ENCODE measurements at places on chromosomes 1 and 21. TPM values are rescaled to one million over a fixed set of nuclear protein-coding genes. Genes with fewer than 3 reads are reported as not detected.
A peak's percentile ranks its signal among the peaks of the same experiment; 100 is the strongest.

- H3K36me3 ChIP-seq, result no peaks in the 10 kb centered on the region
- no peak for DNase-seq
- no peaks in the 10 kb centered on the region for H3K4me1 ChIP-seq
- H3K4me3 ChIP-seq, result no peak overlapping the region
- no peak overlapping the region for H3K27ac ChIP-seq
Observed at GRCh38 chr1:182087304-182087703, 25.8 kb upstream of the ZNF648 start.

DNA sequence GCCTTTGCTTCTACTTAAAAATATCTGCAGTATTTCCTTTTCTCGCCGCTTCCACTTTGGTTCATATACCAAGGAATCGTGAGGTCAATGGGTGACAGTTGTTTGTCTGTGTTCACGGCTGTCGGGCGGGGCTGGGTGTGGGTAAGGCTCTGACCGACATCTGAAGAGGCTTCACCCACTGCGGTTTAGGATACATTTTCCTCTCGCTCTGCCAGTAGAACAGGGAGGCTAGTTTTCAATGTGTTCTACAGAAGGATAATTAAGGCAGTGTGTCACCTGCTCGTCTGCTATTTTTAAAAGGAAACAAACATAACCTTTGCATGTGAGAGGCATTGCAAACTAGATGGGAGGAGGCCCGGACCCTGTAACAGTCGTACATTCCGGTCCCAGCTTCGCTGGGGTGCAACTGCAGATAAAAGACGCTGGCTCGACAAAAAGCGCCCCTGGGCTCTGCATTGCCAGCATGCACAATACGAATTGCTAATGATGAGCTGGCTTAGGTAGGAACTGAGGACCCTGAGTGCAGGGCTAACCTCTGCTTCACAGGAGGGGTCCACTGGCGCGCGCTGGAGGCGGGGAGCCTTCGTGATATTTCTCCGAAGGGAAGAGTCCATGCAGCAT is 8.5 kb upstream of the ERG start:
- H3K4me3 ChIP-seq, result no peak overlapping the region
- H3K27me3 ChIP-seq, result no peaks in the 10 kb centered on the region
- no peak for DNase-seq
- H3K4me1 ChIP-seq, result no peaks in the 10 kb centered on the region

DNA sequence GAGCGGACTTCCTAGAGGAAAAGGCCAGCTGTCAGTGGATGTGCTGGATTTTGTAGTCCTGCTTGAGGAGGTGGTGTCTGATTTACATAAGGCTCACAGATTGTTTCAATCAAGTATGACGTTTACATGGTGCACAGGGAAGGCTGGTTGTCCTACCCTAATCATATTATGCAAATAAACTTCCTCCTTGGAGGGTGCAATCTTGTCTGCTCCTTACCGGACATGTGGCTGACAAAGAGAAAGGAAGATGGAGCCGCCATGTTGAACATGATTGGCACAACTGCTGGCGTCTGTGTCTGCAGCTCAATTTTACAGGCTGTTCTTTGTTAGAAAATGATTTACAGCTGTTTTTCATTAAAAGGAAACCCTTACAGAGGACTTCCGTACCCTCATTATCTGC is 1656.1 kb downstream of the KCNT2 start:
- no peak for DNase-seq
- H3K4me3 ChIP-seq, result no peak overlapping the region
- H3K36me3 ChIP-seq, result no peaks in the 10 kb centered on the region

The CFHR2 gene
- not detected for total RNA-seq

DNA sequence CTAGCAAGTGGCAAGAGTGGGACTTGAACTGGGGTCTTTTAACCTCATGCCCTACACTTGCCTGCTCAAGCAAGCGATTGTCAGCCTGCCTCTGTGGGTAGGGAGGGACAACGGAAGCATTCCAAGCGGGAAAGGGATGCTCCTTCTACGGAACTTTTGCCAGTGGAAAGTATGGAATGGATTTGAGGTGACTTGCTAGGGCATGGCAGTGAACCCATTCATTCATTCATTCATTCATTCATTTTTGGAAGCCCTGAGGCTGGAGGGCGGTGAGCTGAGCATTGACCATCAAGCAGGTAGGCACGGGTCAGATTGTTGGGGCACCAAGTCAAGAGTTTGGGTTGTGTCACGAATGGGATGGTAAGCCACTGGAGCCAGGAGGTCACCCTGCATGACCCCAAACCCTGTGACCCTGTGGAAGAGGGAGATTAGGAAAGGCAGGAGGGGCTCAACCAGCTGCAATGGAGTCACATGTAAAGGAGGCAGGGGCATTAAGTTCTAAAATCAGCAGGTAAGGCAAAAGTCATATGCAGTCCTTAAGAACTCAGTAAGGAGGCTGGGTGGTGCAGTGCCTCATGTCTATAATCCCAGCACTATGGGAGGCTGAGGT is 11.8 kb upstream of the CITED4 start:
- no peak for DNase-seq
- H3K4me1 ChIP-seq, result no peaks in the 10 kb centered on the region
- H3K4me3 ChIP-seq, result no peak overlapping the region
- no peak overlapping the region for H3K27ac ChIP-seq
- peaks cover 7% of the 10 kb centered on the region for H3K27me3 ChIP-seq
- H3K36me3 ChIP-seq, result 0 out of 2 replicates have a peak, but pooled peaks cover 2% of the 10 kb centered on the region

DNA sequence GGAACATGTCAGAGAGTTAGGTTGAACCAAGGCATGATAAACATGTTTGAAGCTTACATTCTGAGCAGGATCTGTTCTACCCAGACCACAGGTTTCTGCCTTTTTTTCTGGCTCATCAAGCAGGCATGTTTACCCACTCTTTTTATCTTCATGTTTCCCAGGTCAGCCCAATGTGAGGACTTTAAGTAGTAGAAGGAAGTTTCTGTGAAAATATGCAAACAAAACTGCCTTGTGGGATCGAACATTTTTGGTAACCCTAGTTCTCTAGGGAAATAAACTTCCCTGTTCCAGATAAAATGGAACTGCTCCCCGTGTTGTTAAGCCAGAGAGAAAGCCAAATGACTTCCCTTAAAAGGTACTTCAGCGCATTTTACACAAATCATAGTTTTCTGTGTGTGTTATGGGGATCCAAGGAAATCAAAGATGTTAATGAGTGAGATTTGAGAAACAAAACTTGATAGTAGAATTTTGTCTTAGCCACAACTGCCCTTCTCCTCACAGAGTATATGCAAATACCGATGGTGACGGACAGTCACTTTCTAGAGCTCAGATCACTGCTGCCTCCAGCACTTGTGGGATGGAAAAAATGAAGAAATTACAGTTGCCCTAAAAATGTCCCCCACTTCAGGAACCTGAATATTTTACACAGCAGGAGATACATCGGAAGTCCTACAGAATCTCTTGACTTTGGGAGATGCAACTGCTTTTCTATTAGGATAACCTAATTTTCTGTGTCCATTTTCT is 765 bp upstream of the HIPK1 start:
- peak overlapping the region; percentile 75 for H3K27ac ChIP-seq
- peaks cover 36% of the 10 kb centered on the region for H3K4me1 ChIP-seq
- peak overlapping the region; percentile 91 for H3K4me3 ChIP-seq

GRCh38 chr1:17018849-17019248 is 7.1 kb upstream of the ATP13A2 start:
- H3K27ac ChIP-seq, result no peak overlapping the region
- H3K4me3 ChIP-seq, result no peak overlapping the region
- no peak for DNase-seq
- H3K27me3 ChIP-seq, result no peaks in the 10 kb centered on the region

DNA sequence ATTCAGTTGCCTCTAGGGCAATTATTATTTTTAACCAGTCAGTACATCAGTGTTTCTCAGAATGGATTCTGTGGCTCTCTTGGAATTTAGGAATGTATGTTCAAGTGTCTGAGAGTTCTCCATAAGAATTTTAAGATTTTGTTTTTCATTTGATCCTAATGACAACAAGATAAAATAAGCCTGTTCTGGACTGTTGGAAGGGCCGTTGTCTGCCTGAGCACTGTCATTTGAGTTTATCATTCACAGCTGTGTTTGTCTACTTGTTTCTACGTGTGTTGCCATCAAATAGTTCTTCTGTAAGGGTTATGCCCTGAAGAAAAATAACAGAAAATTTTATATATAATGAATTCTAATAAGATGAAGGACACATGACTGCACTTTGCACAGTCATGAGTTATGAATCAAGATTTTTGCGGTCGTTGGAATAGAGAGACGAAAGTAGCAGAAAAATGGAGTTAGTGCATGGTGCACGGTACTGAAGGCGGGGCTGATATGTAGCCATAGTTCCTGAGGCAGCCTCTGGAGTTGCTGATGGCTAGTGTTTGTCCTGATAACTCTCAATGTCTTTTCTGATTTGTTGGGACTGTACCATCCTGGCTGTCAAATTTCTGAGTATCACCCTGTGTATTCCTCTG is 92.5 kb downstream of the NOS1AP start:
- no peaks in the 10 kb centered on the region for H3K4me1 ChIP-seq
- H3K4me3 ChIP-seq, result no peak overlapping the region
- H3K27ac ChIP-seq, result no peak overlapping the region
- H3K27me3 ChIP-seq, result no peaks in the 10 kb centered on the region
- H3K36me3 ChIP-seq, result no peaks in the 10 kb centered on the region
- no peak for DNase-seq

- H3K27me3 ChIP-seq, result no peaks in the 10 kb centered on the region
- DNase-seq, result no peak
- H3K36me3 ChIP-seq, result no peaks in the 10 kb centered on the region
- H3K4me1 ChIP-seq, result peaks cover 4% of the 10 kb centered on the region
Observed at GRCh38 chr1:234720709-234721441, 110.9 kb upstream of the IRF2BP2 start.

The FLG2 gene
- total RNA-seq, result not detected

DNA sequence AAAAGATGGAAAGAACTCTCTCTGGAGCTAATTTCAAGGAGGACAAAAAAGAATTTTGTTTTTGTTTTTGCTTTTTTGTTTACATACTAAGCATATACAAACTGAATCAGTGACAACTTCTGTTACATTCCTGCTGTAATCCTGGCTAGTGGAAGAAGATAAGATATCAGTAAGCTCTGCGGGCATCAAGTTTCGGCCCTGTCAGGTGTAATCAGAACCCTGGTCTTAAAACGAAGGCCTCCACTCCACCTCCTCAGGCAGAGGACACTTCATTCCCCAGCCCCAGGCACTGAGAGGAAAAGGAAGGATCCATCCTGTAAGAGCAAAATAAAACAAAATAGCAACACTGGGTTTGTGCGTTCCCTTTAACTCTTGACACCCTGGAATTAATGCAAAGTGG is 88.9 kb upstream of the ARHGAP29 start:
- H3K27ac ChIP-seq, result no peak overlapping the region
- no peaks in the 10 kb centered on the region for H3K36me3 ChIP-seq
- no peaks in the 10 kb centered on the region for H3K27me3 ChIP-seq

The SELL gene
- total RNA-seq, result not detected

DNA sequence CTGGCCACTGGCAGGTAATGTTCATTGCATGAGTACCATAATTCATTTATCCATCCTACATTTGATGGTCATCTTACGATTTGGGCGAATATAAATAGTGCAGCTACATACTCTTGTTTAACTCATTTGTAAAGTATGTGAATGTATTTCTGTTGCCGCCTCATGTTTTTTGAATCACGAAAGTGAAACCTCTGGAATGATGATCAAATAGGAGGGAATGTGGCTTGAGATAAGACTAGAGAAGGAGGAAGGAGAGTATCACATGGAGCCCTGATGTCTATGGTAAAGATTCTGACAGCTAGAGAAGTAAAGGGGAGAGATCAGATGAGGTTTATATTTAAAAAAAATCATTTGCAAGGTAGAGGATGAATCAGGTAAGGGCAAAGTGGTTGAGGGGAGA is 8.0 kb downstream of the MRPS14 start:
- no peaks in the 10 kb centered on the region for H3K27me3 ChIP-seq
- no peak for DNase-seq
- peaks cover 3% of the 10 kb centered on the region for H3K4me1 ChIP-seq
- peaks cover 34% of the 10 kb centered on the region for H3K36me3 ChIP-seq

DNA sequence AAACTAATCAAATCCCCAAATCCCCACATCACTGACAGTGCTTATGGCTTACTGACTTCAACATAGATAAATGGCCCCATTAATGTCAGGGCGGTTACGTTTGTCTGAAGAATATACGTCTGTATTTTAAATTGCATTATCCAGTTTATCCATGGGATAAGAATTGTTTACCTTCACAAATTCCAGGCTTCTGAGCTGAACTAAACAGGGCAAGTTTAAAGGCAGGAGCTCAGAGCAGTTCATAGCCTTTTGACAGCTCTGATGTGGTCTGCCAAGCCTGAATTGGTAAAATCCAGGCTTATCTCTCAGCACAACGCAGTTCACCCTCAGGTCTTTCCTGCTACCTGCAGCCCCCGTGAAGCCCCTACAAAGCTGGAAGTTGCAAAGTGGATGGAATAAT is 79.5 kb upstream of the GREM2 start:
- H3K36me3 ChIP-seq, result no peaks in the 10 kb centered on the region
- no peak for DNase-seq
- H3K27ac ChIP-seq, result no peak overlapping the region
- H3K27me3 ChIP-seq, result no peaks in the 10 kb centered on the region
- H3K4me3 ChIP-seq, result no peak overlapping the region

DNA sequence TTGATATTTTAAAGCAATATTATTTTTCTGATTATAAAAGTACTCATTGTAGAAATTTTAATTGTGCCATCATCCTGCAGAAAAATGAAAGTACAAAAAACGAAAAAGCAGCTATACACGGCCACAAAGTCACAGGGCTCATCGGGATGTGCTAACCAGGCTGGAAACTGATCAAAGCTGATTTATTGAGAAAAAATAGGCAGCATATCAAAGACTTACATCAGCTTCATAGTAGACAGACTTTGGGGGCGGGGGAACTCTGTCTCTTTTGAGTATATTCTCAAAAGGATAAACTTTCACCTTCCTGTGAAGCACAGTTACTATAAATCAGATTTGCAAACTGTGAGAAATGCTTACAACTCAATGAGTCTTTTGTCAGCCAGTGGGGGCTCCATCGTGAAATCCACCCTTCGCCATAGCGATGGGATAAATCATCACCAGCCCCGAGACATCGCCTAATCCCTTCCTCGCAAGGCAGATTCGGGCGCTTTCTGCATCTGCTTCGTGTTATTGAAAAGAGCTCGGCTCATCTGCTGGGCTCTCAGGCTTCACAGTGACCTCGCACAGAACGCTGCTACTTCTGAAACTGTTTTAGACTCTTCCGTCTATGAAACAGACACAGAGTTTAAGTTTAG is 69.2 kb upstream of the ERG start:
- no peak overlapping the region for H3K4me3 ChIP-seq
- DNase-seq, result no peak
- no peak overlapping the region for H3K27ac ChIP-seq
- H3K4me1 ChIP-seq, result no peaks in the 10 kb centered on the region
- H3K27me3 ChIP-seq, result no peaks in the 10 kb centered on the region

The OR14K1 gene
- not detected for total RNA-seq

The ZNF670 gene
- 20.0 TPM for total RNA-seq

The BSND gene
- not detected for total RNA-seq

The ACBD6 gene
- 74.0 TPM for total RNA-seq

- DNase-seq, result no peak
- peaks cover 6% of the 10 kb centered on the region for H3K4me1 ChIP-seq
- no peaks in the 10 kb centered on the region for H3K36me3 ChIP-seq
- no peaks in the 10 kb centered on the region for H3K27me3 ChIP-seq
Observed at GRCh38 chr1:53561503-53562105, 102.4 kb downstream of the DMRTB1 start.

The CRP gene
- total RNA-seq, result not detected
